ENCODE measurements at places on chromosomes 6 and 20. TPM values are rescaled to one million over a fixed set of nuclear protein-coding genes. Genes with fewer than 3 reads are reported as not detected.

DNA sequence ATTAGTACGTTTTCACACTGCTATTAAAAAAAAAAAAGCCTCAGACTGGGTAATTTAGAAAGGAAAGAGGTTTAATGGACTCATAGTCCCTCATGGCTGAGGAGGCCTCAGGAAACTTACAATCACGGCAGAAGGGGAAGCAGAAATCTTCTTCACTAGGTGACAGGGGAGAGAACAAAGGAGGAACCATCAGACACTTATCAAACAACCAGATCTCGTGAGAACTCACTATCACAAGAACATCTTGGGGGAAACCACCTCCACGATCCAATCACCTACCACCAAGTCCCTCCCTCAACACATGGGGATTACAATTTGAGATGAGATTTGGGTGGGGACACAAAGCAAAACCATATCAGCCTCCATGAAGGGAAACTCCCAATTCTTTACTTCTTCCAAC, 85.2 kb upstream of the MAFB start:
- DNase-seq, result no peak

The CBLN4 gene
- total RNA-seq, result not detected

The RPP21 gene
- 16.1 TPM for total RNA-seq

DNA sequence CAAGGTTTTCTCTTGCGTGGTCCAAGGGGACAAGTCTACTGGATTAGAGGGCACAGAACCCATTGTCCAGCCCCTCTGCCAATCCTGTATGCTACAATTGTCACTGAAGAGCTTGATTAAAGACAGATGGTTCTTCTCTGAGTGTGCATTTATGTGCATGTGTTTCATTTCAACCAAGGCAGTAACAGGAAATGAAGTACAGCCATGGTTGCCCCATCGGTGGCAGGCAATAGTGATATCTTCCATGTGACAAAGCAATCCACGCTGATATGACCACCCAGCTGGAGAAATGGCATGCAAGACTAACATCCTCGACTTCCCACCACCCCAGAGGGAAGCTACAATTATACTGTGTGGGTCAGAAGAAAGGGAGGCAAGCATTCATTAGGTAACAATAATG, 85.5 kb downstream of the UNC5CL start:
- no peak for DNase-seq

DNA sequence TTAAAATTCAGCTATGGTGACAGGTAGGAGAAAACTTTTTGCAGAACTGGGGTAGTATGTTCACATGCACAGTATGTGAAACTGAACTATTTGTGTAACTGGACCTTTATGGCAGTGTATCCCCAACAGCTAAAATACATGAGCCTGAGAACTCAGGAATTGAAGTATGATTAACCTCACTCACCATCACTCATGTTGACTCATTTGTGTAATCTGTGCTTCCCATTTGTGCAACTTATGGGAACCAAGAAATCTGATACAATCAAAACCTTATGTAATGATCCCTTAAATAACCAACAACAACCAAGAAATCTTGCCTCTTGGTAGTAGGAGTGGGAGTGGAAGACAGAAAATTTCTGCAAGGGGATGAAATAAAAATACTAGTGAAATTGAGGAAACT, 674.9 kb downstream of the HDGFL1 start:
- no peak for DNase-seq

GRCh38 chr6:5287205-5287965, 26.1 kb downstream of the FARS2 start:
- no peak for DNase-seq

DNA sequence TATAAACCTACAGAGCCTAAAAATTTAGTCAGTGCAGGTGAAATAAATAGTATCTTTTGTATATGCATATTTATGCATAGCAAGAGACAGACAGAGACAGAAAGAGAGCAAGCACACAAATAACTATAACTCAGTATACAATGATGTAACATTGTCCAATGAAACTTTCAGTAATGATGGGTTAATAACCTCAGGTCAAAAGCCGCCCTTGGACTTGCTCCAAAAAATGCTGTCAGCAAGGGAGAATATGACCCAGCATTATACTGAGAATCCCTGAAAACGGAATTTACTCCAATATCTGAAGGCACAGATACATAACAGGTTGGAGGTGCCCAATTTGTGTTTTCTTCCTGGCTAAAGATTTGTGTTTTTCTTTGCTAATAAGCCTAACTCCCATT, 590.6 kb upstream of the NOX3 start:
- no peak for DNase-seq

The SLC2A10 gene
- total RNA-seq, result 44.8 TPM

DNA sequence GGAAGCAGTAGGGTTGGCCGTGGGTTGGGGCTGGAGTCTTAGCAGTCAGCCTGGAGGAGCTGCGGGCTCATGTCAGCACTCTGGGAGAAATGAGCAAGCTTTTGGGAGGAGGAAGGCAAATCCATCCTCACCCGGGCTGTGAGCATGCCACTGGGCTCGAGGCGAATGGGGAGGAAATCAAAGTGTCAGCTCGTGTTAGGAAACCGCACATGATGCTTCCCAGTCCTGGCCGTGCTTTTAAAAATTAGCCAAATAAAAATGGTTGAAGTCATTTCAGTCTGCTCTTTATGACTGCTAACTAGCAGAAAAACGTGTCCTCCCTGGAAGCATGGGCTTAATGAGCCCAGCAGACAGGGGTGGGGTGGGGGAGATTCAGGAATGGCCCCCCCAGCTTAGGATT, 98.1 kb downstream of the NFATC2 start:
- DNase-seq, result no peak

The LMBRD1 gene
- 34.0 TPM for total RNA-seq

GRCh38 chr6:18600255-18600654, 213.1 kb downstream of the RNF144B start:
- DNase-seq, result no peak

The SERAC1 gene
- total RNA-seq, result 3.8 TPM

The RBPJL gene
- 0.23 TPM for total RNA-seq

The KIAA0408 gene
- total RNA-seq, result 0.13 TPM

DNA sequence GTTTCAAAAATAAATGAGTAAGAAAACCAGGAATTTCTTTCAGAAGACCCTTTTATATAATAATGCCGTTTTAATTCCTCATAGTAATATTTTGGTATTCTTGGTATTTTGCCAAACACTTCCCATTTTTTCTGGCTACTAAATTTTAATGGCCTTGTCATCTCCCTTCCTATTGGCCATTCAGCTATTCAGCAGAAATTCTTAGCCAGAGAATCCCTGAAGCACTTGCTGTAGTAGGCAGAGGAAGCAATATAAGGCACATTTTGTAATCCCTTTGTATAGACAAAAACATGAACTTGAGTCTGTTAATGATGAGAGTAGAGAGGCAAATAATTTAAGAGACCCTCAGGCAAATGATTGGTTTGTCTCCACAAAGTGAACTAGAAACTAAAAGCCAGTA, 118.4 kb upstream of the LAMP5 start:
- DNase-seq, result no peak

DNA sequence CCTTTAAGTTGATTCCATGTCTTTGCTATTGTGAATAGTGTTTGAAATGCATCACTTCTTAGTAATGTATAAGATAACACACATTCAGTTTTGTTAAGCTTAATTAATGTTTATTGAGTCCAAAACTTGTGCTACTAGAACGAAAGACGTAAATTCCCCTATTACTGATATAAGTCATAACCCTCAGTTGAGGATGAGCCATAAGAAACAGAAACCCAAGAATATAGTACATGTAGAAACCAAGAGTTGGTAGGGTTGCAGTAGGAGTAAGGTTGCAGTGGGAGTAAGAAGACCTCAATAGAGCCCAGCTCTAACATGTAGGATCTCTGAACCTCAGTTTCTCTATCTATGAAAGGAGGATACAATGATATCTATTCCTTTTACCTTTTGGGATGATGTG, 19.3 kb downstream of the CITED2 start:
- no peak for DNase-seq

The EPPIN gene
- total RNA-seq, result not detected

- no peak for DNase-seq
These were observed 12.7 kb downstream of the EXOC2 start for GRCh38 chr6:680251-680650.

GRCh38 chr6:140623498-140623897, 1249.0 kb upstream of the CITED2 start:
- DNase-seq, result no peak

- DNase-seq, result no peak
These were observed 26.5 kb upstream of the TULP1 start for GRCh38 chr6:35539223-35539622.

The RHAG gene
- total RNA-seq, result 0.38 TPM

- no peak for DNase-seq
These were observed 126.5 kb downstream of the WDR27 start for GRCh38 chr6:169575365-169575764.

GRCh38 chr6:20252311-20252710, 40.0 kb upstream of the MBOAT1 start:
- DNase-seq, result no peak

DNA sequence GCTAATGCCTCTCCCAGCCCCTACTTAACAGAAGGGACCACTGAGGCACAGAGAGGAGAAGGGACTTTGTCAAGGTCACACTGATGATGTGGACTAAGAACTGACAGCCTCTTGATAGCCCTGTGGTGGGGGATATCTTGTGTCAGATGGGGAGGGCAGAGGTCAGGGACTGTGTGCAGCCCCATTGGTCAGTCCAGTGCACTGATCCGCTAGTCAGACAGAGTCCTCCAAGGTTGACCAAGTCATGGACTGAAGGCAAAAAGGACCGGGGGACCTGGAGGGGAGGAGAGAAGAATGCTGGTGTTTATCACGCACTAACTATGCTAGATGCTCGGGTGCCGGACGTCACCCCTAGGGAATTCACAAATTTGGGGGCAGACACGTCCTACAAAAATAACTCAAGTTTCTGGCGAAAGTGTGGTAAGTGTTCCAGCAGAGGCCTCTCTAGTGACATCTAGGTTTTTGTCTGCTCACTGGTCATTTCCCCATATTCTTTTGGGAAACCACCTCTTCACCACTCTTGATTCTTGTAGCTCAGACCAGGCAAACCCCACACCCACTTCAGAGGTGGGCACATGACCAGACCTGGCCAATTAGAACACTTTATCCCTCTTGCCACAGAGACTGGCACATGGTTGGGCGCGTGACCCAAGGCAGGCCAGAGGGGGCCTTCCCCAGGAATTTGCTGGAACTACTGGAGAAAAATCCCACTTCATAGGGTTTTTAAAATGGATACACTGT, 21.0 kb downstream of the TCF15 start:
- no peak for DNase-seq

Data from left lobe of liver (tissue), 2 donors.